ENCODE measurements at places on chromosomes 16 and 17.
A peak's percentile ranks its signal among the peaks of the same experiment; 100 is the strongest.

- DNase-seq, result no peak
Measured at GRCh38 chr17:77928519-77929179, 29.9 kb upstream of the TNRC6C start.

GRCh38 chr17:75853433-75853832 lies 1.7 kb downstream of the WBP2 start:
- DNase-seq, result no peak

GRCh38 chr17:79631640-79632431 lies 21.0 kb upstream of the RBFOX3 start:
- DNase-seq, result no peak

DNA sequence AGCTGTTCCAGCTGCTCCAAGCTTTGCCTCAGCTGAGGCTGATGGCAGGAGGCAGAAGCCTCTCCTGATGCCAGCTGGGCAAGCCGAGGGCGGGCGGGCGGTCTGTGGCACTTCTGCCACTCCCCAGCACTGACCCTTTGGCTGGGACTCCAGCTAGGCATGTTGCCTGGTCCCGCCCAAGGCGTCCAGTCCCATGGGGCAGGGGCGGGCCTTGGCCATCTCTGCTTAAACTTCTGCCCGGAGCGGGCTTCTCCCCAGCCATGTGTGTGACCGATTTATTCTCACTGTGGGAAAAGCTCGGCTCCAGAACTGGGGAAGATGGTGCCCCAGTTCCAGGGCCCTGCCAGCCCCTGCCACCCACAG lies 349.1 kb downstream of the SEC14L1 start:
- no peak for DNase-seq

- no peak for DNase-seq
Measured at GRCh38 chr16:19929062-19929511, 44.4 kb upstream of the GPRC5B start.

- DNase-seq, result no peak
Measured at GRCh38 chr17:80704381-80704819, 159.8 kb downstream of the RPTOR start.

DNA sequence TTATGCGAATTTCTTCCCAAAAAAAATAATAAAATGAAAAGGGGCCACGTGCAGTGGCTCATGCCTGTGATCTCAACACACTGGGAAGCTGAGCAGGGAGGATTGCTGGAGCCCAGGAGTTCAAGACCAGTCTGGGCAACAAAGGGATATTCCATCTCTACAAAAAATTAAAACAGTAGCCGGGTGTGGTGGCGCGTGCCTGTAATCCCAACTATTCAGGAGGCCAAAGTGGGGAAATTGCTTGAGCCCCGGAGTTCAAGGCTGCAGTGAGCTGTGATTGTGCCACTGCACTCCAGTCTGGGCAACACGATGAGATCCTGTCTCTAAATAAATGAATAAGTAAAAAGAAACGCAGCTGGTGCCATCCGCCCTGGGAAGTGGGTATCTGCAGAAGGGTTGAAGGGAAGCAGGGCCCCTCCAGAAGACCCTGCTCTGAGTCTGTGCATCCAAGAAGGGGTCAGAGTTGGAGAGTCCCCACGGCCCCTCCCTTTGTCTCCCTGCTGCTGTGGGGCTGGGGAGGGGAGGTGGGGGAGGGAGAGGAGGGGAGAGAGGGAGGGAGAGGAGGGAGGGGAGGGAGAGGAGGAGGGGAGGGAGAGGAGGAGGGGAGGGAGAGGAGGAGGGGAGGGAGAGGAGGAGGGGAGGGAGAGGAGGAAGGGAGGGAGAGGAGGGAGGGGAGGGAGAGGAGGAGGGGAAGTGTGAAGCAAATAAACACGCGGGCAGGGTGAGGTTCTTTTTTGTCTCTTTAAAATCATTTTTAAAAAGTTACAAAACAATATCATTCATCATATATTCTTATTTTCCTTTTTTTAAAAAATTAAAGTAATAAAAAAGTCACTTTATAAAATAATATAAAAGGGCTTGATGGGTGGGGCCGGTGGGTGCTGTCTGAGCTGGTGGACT lies 5.0 kb upstream of the MYADML2 start:
- no peak for DNase-seq

DNA sequence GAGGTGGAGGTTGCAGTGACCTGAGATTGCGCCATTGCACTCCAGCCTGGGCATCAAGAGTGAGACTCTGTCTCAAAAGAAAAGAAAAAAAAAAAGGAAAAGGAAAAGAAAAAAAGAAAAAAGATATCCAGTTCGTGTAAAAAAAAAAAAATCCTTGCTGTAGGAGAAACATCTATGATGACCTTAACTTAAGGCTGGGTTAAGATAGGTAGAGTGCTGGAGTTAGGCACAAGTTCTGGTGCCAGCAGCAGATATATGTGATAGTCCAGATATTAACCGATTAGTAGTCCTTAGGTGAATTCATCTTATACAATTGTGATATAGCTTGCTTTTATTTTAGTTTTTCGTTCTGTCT lies 17.2 kb downstream of the PSMD11 start:
- no peak for DNase-seq

DNA sequence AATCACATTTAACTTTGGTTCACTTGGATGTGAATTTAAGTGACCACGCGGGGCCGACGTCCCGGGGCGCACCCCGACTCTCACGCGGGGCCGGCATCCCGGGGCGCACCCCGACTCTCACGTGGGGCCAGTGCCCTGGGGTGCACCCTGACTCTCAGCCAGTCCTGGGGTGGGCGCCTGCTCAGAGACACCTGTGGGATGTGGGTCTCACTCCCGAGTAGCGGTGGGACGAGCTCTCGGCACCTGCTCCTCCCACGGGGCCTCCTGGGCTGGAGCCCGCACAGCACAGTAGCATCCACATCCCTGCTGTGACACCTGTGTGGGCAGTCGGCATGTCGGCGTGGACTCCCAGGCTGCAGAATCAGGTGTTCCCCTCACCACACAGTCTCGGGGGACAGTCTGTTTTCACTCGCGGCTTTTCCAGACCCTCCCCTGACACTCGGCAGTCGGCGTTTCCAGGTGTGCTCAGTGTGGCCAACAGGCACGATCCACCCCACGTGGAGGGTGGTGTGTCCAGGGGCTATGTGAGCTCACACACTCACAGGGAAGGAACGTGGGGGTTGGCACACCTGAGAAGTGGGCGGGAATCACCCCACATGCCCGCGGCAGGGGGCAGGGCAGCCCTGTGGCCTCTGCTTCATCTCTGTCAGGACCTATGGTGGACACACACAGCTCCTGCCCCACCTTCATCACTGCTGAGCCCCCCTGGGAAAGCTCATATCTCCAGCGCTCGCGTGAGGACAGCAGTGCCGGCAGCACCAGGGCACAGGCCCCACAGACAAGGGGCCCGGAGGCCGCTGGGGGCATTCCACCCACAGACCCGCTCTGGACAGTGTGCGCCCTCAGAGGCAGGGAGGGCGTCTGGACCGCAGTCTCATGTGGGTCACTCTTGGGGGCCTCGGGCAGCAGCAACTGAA lies 51.8 kb downstream of the LMF1 start:
- no peak for DNase-seq

- no peak for DNase-seq
Measured at GRCh38 chr17:74558882-74559519, 8.3 kb downstream of the CD300H start.

GRCh38 chr16:84787263-84787622 lies 32.5 kb upstream of the CRISPLD2 start:
- no peak for DNase-seq

GRCh38 chr17:41327411-41328120 lies 12.1 kb upstream of the KRTAP17-1 start:
- DNase-seq, result no peak

- DNase-seq, result no peak
Measured at GRCh38 chr16:27123795-27124409, 57.2 kb downstream of the C16orf82 start.

- no peak for DNase-seq
Measured at GRCh38 chr16:83574388-83574787, 233.4 kb upstream of the HSBP1 start.

- no peak for DNase-seq
Measured at GRCh38 chr16:58280846-58281301, 14.0 kb downstream of the PRSS54 start.

- no peak for DNase-seq
Measured at GRCh38 chr16:84830765-84831384, 11.1 kb downstream of the CRISPLD2 start.

GRCh38 chr17:81683208-81683583 lies 401 bp downstream of the ARL16 start:
- DNase-seq, result no peak

GRCh38 chr17:10051112-10051511 lies 146.0 kb upstream of the RCVRN start:
- no peak for DNase-seq

GRCh38 chr17:63626551-63627180 lies 4.4 kb downstream of the MAP3K3 start:
- DNase-seq, result no peak

GRCh38 chr17:82231562-82232321 lies 2.9 kb downstream of the SLC16A3 start:
- DNase-seq, result peak; percentile 48

DNA sequence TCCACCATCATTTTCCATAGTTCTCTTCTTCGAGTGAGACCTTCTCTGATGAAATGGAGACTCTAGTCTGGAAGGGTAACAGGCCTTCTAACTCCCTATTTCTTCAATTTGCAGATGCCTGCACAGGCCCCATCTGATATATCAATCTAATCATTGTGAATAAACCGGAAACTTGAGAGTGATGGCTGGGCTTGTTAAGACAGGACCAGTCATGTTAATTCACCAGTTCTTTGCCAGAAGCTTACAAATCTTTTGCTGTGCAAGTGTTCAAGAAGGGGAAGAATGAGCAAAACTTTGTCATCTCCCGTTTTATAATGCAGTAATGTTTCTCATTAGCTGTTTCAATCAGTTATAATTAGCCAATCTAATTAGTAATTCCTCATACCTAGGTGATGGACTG lies 1561.3 kb upstream of the GOT2 start:
- DNase-seq, result no peak

DNA sequence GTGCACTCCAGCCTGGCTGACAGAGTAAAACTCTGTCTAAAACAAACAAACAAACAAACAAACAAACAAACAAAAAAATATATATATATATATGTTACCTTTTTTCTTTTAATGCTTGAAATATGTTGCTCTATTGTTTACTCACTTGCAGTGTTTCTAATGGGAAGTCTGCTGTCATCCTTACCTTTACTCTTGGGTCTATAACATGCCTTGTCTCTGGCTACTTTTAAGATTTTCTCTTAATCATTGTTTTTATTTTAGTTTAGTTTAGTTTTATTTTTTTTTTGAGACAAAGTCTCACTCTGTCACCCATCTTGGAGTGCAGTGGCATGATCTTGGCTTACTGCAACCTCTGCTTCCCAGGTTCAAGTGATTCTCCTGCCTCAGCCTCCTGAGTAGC lies 16.1 kb upstream of the TNRC6A start:
- DNase-seq, result no peak

DNA sequence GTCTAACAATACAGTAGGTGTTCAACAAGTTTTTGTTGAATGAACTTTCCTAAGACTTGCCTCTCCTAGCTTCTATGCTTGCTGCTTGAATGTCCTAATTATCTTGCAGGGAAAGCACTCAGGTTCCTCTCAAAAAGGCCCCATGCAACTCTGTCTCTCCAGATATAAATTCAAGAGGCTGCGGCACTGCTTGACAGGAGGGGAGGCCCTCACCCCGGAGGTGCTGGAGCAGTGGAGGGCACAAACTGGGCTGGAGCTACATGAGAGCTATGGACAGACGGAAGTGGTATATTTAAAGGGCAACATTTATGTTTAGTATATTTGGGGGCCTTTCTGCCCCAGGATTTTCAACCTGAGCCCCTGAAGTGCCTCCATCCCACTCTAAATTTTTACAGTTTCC lies 14.4 kb downstream of the THUMPD1 start:
- DNase-seq, result no peak

DNA sequence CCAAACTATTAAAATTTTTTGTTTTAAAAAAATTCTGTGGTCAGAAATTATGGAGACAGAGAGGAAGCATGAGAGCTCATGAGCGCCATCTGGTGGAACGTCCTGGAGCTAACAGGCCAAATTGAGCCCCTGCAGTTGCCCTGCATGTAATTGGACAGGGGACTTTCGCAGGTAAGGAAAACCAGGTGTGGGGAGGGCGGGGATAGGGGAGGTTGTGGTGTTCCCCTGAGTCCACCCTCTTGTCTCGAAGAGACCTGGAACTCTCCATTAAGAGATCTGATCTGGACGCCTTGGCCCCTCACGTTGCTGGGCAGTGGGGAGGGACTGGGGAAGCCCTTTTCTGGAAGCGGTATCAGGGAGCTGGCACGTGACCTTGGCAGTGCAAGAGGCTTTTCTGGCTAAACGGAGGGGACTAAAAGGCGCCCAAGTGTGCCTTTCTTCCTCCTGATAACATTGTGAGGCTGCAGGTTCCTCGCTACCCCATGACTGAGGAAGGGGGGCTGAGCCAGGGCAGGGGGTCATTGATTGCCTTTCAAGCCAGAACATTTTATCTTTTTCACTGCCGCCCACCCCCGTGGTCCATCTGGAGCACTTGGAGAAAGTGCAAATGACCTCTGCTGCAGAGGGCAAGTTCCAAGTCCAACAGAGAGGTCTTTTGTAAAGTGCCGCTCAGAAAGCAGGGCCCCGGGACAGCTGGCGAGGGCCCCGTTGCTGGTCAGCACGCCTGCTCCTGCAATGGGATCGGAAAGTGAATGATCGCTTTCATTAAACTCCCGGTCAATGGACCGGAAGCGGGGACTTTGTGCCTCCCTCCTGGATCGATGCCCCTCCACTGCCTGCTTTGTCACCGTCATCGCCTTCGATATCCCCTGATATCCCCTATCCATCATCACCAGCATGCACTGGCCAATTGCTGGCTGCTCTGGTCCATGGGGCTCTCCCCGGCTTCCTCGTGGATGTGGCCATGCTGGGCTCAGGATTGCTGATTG lies 18.4 kb downstream of the PDILT start:
- peak; percentile 67 for DNase-seq

- DNase-seq, result no peak
Measured at GRCh38 chr16:8642146-8642545, 20.6 kb downstream of the METTL22 start.

GRCh38 chr16:84907575-84907974 lies 87.8 kb downstream of the CRISPLD2 start:
- DNase-seq, result no peak

DNA sequence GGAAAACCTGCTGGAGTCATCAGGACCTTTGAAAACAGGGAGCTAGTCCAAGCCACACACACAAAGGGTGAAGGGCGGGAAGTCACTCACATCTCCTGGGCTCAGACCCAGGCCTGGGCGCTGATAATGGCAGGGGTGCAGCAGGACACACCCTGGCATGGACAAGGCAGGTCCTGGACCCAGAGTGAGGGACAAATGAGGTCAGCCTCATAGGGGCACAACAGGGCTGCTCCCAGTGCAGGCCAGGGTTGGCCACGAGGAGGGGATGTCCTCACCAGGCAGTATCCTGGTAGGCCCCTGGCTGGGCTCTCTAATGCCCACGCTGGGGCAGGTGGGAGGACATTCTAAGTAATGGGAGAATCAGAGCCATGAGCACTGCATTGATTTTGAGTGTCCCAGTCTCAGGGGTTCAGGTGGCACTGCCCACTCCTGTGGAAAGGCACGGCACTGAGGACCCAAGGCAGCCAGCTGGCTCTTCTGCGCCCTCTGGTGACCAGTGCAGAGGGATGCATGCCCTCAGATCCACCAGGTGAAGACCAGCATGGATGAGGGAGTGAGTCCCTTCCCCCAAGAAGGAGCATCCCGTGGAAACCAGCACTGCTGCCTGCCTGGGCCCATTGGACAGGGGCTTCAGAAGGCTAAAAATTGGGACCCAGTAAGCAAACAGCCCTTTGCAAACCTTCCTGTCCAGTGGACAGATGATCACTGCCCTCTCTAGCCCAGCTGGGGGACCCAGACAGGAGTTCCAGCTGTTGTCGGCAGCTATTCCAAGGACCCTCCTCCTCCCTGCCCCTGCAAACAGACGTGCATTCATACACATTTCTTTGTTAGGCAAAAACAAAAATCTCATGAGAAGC lies 23.4 kb upstream of the SREBF1 start:
- DNase-seq, result peak; percentile 77

- DNase-seq, result no peak
Measured at GRCh38 chr17:65544672-65545071, 16.8 kb downstream of the AXIN2 start.
